ENCODE measurements at places on chromosomes 7 and 10.

- no peak for DNase-seq
These were observed 23.9 kb upstream of the ZNF107 start for GRCh38 chr7:64642046-64642445.

DNA sequence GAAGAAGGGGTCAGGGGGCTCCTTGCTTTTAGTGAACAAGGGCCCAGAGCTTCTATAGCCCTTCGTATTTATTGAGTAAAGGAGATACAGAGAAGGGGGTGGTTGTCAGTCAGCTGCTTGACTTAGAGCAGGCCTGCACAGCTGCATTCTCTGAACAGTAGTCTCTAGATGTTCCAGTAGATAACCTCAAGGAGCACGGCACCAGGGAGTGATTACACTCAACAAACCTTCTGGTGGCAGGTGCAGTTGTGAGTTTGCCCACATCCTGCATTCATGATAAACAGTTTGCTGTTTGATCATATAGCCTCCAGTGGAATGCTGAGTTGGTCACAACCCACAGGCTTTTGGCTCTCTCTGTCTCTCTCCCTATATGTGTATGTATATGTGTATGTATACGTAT lies 70.0 kb upstream of the GJD4 start:
- no peak for DNase-seq

GRCh38 chr7:116316838-116317628 lies 106.7 kb downstream of the TES start:
- DNase-seq = peak; percentile 41

- no peak for DNase-seq
These were observed 2.4 kb upstream of the SCART1 start for GRCh38 chr10:133451346-133451745.

DNA sequence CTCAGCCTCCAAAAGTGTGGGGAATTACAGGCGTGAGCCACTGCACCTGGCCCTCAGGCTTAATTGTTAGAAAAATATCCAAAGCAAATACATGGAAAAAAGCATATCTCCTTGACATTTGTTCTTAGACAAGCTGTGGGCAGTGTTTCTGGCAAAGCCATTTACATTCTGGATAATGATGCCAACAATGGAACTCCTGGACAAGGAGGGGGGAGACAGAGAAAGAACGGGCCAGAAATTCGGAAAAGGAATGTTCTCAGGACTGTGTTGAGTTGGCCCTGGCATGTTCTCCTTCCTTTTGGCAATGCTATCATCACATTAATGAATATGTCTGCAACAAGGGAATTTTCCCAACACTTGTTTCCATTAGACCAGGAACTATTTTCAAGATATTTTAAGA lies 88.7 kb downstream of the UBE2H start:
- DNase-seq = no peak

DNA sequence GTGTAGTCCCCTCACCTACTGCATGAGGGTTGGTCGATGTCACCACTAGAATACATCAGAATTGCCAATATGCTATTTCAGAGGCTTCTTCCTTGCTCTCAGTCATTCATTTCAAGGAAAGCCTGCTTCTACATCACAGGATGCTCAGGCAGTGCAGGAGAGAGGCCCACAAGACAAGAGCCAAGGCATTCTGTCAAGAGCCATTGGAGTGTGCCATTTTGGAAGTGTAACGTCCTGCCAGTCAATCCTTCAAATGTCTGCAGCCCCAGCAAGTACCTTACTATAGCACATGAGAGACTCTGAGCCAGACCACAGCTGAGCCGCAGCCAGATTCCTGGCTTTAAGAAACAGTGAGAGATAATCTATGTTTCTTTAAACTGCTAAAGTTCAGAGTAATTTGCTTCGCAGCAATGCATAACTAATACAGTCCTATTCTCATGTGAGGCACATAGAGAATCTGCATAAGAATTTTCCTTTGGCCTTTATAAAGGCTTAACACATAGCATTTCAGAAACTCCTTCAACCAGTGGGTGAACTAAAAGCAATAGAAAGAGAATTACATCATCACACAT lies 166.5 kb upstream of the GNAI1 start:
- no peak for DNase-seq

DNA sequence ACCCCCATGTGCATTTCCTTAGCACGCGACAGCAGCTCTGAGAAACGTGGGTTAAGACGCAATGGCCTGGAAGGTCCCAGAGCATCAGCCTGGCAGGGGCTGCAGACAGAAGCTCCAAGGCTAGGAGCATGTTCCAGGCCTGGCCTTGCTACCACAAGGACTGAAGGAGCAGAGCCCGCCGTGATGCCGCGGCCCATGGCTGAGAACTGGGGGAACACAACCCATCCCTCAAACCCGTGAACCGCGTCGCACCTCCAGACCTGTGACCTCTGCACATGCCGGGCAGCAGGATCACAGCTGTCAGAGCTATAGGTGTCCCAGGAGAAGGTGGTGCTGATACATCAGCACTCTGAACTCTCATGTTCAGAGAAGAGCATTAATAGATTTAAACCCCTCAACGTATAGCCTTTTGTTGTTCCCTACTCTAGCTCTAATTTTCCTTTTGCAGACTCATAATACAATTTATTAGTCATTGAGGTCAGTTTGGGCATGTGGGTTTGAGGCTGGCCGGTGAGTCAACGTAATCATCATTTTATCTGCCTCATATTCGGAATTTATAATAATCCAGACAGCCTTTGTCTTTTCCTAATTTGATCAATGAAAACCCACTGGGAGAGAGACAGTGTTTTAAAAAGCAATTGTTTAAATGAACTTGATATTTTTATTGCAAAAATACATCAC lies 222.5 kb upstream of the TCERG1L start:
- DNase-seq = no peak

GRCh38 chr10:50402466-50402865 lies 151.2 kb upstream of the ASAH2 start:
- DNase-seq = no peak

- DNase-seq = no peak
These were observed 31.3 kb downstream of the KIN start for GRCh38 chr10:7756360-7756992.

GRCh38 chr10:44049301-44050015 lies 335.4 kb downstream of the CXCL12 start:
- no peak for DNase-seq

DNA sequence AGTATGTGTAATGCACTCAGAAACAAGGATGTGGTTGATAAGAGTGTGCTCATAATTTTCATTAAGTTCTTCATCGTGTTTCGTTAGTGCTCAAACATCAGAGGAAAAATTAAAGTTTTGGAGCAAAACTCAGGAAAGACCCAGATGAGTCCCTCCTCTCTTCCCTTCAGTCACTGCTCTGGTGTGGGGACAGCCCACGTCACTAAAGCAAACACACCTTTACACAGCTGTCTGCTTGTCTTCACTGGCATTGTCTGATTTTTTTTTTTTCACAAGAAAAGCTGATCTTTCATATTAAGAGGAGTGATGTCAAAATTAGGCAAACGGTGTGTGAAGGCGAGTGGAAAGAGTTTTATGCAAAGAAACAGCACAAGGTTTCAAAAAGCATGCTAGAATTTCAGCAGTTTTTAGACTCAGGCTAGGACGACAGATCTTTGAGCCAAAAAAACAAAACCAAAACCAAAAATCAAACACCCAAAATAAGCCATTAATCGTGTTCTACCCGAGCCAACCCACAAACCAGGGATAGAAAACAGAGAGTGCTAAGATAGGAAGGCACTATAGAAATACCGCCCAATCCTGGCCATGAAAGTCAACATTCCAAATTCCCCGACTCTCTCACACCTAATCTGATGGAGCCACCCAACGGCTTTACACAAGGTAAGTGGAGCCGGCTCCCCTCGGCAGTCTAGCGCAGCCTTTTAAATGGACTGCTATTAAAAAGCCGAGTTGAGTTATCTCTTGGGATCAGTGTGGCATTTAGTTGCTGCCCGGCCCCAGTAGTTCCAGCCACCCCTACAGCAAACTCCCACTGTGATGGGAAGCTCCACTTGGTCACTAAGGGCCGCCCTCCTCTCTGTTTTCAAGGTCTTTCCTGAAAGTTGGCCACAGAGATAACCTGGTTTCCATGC lies 27.9 kb upstream of the GATA3 start:
- DNase-seq = no peak

GRCh38 chr7:75646571-75647102 lies 92.1 kb downstream of the HIP1 start:
- DNase-seq = no peak

GRCh38 chr10:7306147-7306546 lies 104.7 kb downstream of the SFMBT2 start:
- DNase-seq = no peak

GRCh38 chr7:151137791-151138152 lies 29.7 kb downstream of the GBX1 start:
- DNase-seq = no peak

DNA sequence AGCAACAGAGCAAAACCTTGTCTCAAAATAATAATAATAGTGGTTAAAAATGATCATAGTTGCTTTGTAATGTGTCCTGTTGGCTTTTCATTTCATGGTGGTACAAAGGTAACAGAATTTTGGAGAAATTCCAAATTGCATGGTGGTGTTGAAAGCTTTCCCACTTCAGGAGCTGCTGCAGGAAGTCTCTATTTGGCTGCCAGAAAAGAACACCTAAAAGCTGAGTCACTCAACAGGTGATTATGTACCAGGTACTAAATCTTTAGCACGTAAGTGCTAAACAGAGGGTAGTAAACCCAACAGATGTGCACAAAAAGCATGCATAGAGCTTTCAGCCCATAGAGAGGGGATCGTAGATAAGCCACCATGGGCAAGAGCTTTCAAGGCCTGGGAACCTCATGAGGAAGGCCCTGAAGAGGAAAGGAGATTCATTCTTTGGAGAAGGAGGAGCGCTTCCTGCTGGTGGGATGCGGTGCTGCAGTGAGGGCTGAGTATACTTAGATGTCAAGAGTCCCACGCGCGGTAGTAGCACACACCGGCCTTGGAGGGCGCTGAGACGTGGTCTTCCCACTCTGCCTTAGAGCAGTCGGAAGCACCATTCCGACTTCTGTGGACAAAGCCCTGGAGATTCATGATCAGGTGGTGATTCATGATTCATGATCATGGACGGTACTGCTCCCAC lies 118.7 kb downstream of the RALA start:
- peak; percentile 65 for DNase-seq

DNA sequence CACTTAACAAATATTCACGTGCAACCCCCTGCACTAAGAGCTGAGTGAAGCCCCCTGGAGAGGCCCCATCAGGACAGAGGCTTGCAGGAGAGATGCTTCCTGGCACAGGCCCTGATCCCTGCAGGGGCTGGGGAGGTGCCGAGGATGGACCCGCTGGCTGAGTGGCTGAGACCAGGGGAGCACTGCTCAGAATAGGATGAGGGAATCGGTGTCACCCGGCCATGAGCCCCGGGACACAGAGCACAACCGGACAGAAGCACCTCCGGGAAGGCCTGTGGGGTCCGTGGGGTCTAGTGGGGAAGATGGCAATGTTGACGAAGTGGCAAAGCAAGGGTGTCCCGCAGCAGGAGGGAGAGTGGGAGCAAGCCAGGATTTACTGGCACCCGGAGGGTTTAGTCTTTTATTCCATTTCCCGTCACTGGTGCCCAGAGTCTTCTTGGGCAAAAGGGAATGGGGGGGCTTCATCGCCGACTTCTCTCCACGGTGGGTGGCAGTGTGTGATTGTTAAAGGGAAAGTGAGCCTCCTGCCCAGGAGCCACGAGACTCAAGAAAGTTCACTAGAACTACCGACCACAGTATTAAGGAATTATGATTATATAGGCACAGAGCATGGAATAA lies 140.7 kb downstream of the ADARB2 start:
- DNase-seq = no peak

DNA sequence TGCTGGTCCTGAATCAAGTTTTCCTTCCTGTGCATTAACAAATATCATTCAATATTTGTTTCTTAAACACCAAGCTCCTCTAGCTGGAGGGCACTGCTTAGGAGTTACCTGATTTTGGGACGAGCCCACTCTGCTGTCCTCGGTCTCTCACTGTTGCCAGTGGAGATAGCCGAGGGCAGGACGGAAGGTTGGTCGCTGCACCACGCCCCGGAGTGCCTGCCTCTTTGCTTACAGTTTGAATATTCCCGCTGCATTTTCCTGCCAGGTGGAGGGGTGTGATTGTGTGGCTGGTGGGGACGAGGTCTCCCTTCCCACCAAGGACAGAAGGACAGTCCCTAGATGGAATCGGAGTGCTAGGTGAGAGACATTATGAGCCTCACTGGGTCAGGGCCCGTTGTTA lies 201.5 kb downstream of the DNAJB6 start:
- DNase-seq = no peak

- no peak for DNase-seq
These were observed 265.5 kb upstream of the POT1 start for GRCh38 chr7:125195156-125195555.

DNA sequence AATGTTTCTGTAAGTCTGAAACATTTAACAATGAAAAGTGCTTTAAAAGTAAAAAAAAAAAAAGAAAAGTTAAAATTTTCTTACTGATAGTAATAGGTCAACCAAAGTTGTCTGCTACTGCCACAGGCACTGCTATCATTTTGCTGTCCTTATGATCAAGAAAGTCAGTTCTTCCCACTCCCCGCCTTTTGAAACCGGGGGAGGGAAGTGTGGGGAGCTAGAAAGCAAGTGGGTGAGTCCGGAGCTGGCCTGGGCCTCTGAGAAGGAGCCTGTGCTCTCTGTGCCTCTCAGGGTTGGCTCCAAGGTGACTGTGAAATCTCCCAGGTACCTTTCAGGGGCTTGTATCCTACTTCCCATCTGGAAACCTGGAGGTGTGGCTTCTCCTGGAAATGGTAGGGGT lies 7.3 kb downstream of the C7orf57 start:
- no peak for DNase-seq

- DNase-seq = no peak
These were observed 2.0 kb upstream of the PANK1 start for GRCh38 chr10:89646889-89647657.

- no peak for DNase-seq
These were observed 19.9 kb downstream of the MINDY4 start for GRCh38 chr7:30791114-30791513.

DNA sequence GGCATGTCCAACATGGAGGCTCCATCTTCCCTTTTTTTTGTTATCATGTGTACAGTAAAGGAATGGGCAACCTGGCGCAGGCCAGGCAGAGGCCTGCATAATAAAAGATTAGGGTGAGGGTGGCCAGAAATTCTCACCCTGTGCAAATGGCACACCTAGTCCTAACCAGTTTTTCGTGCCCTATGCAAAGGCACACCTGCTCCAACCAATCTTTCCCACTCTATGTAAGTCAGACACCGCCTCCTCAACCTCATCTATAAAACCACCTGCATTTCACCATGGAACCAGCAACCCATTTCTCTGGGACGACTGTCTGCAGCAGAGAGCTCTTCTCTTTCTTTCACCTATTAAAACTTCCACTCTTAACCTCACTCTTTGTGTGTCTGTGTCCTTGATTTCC lies 16.1 kb downstream of the TBATA start:
- no peak for DNase-seq

GRCh38 chr10:787933-788651 lies 98.6 kb upstream of the DIP2C start:
- no peak for DNase-seq

All from pancreas (tissue), 10 donors.